ENCODE measurements at places on chromosomes 2 and 18.

DNA sequence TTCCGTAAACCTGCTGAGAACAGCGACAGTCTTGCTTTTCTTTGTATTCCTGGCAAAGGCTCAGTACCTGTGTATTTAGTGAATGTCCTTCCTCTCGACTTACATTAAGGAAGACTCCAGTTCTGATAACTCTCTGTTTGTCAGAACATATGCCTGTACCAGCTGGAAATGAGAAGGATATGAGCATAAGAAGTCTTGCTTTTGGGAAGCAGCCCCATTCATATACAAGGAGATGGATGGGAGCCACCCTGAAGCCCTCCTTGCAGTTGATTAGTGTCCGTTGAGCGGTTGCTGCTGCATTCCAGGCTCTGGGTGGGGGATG, 59.8 kb downstream of the SH3BP4 start:
- no peak for DNase-seq

DNA sequence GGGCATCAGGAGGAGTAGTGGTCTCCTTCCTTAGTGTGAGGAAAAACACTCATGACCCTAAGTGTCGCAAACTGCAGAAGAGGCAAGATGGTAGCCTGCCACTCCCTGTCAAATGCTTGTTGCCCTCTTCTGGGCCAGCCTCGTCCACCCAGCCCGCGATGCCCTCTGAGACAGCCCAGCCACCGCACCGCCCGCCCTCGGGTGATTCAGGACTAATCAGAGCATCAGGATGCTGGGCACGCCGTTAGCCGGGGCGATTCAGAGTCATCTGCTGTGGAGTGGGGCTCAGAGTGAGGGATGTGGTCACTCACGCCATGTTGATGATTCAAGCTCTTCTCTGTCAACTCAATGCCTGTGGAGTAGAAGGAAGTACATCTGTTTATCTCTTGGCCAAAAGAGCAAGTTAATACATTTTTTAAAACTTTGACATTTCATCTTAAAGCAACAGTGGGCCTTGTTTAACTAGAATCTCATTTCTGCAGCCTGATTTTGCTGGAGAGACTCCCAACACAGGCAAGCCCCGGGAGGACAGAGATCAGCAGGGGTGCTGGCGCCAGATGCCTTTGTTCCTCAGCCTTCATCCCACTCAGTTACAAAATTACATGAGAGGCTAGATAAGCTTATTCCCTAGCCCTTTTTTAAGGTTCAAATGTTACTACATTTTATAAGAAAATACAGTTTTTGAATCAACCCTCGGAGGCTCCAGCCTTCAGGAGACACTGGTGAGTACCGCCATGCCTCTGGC, 79.0 kb downstream of the TMEM18 start:
- no peak for DNase-seq

DNA sequence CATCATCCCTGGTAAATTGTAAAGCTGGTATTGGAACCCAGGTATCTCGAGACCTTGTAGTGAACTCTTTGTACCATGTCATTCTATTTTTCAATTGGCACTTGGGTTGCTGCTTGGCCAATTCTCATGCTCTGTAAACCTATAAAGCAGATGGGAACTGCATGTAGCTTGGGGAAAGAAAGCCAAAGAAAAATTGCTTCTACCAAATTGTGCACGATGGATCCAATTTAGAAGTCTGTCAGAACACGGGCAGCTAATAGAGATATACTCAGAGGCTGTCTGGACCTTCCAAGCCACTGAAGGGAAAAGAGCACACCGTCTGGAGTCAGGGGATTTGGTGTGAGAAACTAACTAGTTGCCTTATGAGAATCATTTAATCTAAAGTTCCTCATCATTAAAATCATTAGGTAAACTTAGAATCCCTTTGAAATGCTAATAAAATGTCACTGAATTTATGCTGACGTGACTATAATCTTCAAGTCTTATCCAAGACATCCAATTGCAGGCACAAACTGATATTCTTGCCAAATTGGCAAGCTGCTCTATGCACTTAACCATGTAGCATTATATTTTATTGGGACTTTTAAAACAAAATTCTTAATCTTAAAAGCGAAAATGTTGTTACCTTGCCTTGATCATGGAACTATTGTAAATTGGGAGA, 206.8 kb downstream of the DCC start:
- no peak for DNase-seq

DNA sequence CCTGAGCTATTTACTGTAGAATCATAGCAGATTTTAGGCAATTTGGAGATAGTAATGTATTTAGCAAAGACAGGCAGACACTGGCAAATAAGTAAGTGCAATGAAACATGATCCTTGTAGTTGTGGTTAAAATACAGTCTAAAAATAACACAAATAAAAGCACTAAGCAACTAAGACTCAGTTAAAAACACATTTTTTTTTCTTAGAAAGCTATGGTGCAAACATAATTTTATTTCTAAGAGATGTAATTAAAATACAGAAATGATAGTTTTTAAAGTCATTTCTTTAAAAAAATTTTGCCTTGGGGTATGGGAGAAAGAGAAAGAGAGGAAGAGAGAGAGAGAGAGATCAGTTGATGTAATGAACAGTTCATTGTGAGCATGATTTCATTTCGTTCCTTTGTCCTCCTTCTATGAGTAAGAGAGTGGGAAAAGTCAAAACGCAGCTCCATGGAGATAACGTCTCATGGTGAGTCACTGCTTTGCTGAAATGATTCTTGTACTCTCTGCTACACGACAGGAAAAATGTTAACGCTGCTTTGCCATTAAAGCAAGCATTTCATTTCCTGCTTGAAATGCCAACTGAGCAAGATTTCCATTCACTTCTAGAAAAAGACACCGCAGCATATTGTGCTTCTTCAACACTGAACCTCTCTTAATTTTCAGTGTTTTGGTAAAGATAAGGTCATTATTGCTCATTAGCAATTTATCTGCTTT, 61.3 kb upstream of the PGAP1 start:
- peak; percentile 23 for DNase-seq

DNA sequence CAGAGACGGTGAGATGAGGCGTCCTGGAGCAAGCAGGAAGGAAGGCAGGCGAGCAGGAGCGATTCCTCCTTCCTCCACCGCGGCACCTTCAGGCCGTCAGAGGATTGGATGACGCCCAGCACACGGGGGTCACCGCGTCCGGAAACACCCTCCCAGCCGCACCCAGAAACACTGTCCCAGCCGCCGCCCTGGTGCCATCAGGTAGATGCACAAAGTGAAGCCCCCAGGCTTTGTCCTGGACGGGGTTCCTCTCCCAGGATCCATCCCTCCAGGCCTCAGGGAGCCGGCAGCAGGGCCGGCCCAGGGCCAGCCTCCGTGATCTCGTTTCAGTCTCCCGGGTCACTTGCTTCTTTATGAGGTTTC, 31.5 kb downstream of the RTP5 start:
- DNase-seq: no peak
